ENCODE measurements at places on chromosomes 6 and 20. TPM values are rescaled to one million over a fixed set of nuclear protein-coding genes. Genes with fewer than 3 reads are reported as not detected.

DNA sequence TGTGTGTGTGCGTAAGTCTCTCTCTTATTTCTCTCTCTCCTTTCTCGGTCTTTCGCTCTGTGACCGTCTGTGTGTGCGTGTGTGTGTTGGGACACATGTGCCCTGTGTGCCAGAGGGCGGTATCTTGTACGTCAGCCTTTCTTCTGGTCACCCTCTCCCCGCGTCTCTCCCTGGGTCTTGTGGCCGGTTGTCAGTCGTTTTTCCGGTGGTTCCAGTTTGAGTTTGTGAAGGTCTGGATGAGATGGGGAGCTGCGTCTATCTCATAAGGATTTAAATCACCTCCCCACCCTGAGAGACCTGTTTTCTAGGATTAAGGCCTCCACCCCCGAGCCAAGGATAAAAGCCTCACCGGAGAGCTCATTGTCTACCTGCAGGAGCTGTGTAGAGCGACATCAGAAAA lies 295.5 kb upstream of the ZNF337 start:
- H3K4me1 ChIP-seq: no peaks in the 10 kb centered on the region
- H3K27ac ChIP-seq: no peak overlapping the region
- no peaks in the 10 kb centered on the region for H3K36me3 ChIP-seq
- no peaks in the 10 kb centered on the region for H3K27me3 ChIP-seq
- no peak for DNase-seq

- no peaks in the 10 kb centered on the region for H3K4me1 ChIP-seq
- no peak overlapping the region for H3K4me3 ChIP-seq
Measured at GRCh38 chr6:46684771-46685170, 2.9 kb upstream of the TDRD6 start.

GRCh38 chr6:143180826-143181225 lies 120.1 kb downstream of the AIG1 start:
- H3K27ac ChIP-seq: no peak overlapping the region
- H3K27me3 ChIP-seq: no peaks in the 10 kb centered on the region
- DNase-seq: no peak
- no peak overlapping the region for H3K4me3 ChIP-seq
- H3K36me3 ChIP-seq: no peaks in the 10 kb centered on the region

DNA sequence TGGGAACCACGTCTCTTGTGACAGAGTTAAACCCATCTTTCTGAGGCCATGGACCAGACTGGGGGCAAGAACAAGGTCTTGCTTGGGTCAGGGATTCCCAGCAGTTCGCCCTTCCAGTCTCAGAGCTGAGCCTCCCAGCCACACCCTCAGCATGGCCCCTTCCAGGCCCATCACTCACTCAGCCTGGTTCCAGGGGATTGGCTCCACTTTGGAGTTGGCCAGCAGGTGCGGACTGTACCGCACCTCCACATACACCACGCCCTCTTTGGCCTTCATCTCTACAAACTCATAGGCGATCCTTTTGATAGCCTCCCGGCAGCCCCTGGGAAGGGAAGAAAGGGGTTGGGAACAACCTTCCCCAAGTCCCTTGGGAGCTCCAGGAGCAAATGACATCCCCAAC lies 25.2 kb downstream of the ADA start:
- H3K27ac ChIP-seq: no peak overlapping the region
- H3K4me1 ChIP-seq: no peaks in the 10 kb centered on the region
- H3K36me3 ChIP-seq: peaks cover 18% of the 10 kb centered on the region
- H3K4me3 ChIP-seq: no peak overlapping the region

OR2B6 gene
- not detected for total RNA-seq

ADGRB3 gene
- not detected for total RNA-seq

GSTA3 gene
- not detected for total RNA-seq

GRCh38 chr6:102039441-102039840 lies 645.9 kb downstream of the GRIK2 start:
- H3K4me3 ChIP-seq: no peak overlapping the region
- no peaks in the 10 kb centered on the region for H3K36me3 ChIP-seq
- H3K27me3 ChIP-seq: no peaks in the 10 kb centered on the region
- H3K27ac ChIP-seq: no peak overlapping the region
- H3K4me1 ChIP-seq: no peaks in the 10 kb centered on the region
- no peak for DNase-seq

DNA sequence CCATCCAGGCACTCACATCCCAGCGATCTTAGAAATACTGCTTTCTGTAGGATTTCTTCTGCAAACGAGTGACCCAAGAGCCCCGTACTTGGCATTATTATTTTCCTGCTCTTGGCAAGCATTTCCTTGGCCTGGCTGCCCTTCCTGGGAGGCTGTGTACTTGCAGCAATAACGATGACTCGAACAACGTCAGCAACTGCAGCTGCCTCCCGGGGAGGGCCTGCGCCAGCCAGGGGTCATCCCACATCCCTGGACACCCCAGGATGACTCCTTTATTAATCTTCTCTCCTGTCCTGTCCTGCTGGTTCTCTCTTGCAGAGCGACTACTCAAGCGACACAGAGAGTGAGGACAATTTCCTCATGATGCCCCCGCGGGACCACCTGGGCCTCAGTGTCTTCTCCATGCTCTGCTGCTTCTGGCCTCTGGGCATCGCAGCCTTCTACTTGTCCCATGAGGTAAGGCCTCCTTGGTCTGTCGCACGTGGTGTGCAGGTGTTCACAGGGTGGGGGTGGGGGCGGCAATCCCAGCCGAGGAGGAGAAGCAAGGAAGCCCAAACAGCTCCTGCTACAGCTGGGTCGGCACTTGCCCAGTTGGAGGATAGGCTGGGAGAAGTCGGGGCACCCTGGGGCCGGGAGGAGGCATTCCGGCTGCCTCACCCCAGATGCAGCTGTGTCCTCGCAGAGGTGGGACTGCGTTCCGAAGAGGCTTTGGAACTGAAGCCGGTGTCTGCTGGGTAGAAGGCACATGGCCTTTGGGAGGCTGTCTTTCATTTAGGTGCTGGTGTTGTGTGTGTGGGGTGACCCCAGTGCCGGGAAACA lies 115.3 kb downstream of the SYNDIG1 start:
- no peak for DNase-seq
- no peak overlapping the region for H3K4me3 ChIP-seq
- H3K36me3 ChIP-seq: no peaks in the 10 kb centered on the region
- no peaks in the 10 kb centered on the region for H3K27me3 ChIP-seq

All from naive thymus-derived CD4-positive, alpha-beta T cell (primary cell).